ENCODE measurements at places on chromosomes 1 and 21.

- no peak for DNase-seq
- H3K27me3 ChIP-seq = no peaks in the 10 kb centered on the region
- H3K36me3 ChIP-seq = no peaks in the 10 kb centered on the region
- H3K4me3 ChIP-seq = no peak overlapping the region
These were observed 134.3 kb downstream of the PLPP3 start for GRCh38 chr1:56444960-56445646.

DNA sequence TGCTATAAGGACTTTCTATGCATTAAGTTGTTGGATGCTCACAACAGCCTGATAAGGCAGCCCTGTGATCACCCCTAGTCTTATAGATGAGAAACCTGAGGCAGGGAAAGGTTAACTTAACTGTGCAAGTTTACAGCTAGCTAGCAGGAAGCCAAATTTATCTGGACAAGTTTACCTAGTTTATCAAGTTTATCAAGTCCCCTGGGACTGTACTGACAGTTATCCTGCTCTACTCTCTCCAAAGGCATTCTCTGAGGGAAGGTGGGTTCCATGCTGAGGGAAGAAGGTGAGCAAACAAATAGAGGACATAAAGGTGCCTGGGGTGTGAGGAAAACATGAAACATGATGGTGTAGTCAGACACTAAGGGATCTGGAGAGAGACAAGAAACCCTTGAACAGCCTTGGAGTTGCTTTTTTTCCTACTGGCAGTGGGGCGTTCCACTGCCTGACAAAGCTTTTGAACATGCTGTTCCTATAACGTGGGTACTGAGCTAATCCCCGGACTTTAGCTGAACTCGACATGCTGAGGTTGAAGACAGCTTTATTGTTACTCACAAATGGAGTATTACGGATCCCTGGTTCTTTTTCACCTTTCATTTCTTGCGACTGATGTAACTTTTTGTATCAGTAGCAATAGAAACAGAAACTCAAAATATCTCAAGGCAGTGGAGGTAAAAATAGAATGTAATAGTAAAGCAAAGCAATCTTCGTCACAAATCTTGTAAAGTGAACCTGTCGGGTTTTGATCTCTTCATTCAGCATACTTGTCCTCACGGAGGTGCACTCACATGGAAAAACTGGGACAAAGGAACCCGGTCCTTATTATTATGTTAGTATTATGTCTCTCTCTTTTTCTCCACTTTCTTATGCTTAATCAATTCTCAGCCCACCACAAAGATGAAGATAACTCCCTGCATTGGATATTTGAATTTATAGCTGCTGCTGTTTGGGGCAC, 42.4 kb upstream of the ESRRG start:
- no peak overlapping the region for H3K27ac ChIP-seq
- H3K36me3 ChIP-seq = no peaks in the 10 kb centered on the region
- H3K4me3 ChIP-seq = no peak overlapping the region
- H3K27me3 ChIP-seq = no peaks in the 10 kb centered on the region
- no peak for DNase-seq

GRCh38 chr1:21264898-21265297, 25.4 kb downstream of the ECE1 start:
- DNase-seq = no peak
- H3K27ac ChIP-seq = no peak overlapping the region
- H3K4me1 ChIP-seq = peaks cover 22% of the 10 kb centered on the region
- no peak overlapping the region for H3K4me3 ChIP-seq

- peaks cover 24% of the 10 kb centered on the region for H3K4me1 ChIP-seq
- H3K36me3 ChIP-seq = no peaks in the 10 kb centered on the region
- no peak for DNase-seq
- no peak overlapping the region for H3K4me3 ChIP-seq
- no peak overlapping the region for H3K27ac ChIP-seq
- no peaks in the 10 kb centered on the region for H3K27me3 ChIP-seq
These were observed 99.3 kb downstream of the PLD5 start for GRCh38 chr1:242425232-242425631.

GRCh38 chr1:24895511-24895910, 34.6 kb downstream of the RUNX3 start:
- no peak overlapping the region for H3K27ac ChIP-seq
- no peaks in the 10 kb centered on the region for H3K4me1 ChIP-seq
- peaks cover 35% of the 10 kb centered on the region for H3K27me3 ChIP-seq
- no peaks in the 10 kb centered on the region for H3K36me3 ChIP-seq
- H3K4me3 ChIP-seq = no peak overlapping the region
- DNase-seq = no peak

- no peaks in the 10 kb centered on the region for H3K4me1 ChIP-seq
- no peak overlapping the region for H3K27ac ChIP-seq
- DNase-seq = no peak
- peak overlapping the region; percentile 76 for H3K4me3 ChIP-seq
These were observed 1.9 kb downstream of the CCT3 start for GRCh38 chr1:156336242-156336641.

GRCh38 chr1:238826891-238827290, 559.5 kb upstream of the CHRM3 start:
- no peak overlapping the region for H3K4me3 ChIP-seq
- DNase-seq = no peak
- no peaks in the 10 kb centered on the region for H3K27me3 ChIP-seq
- no peak overlapping the region for H3K27ac ChIP-seq
- H3K36me3 ChIP-seq = no peaks in the 10 kb centered on the region

- no peaks in the 10 kb centered on the region for H3K36me3 ChIP-seq
- H3K4me3 ChIP-seq = no peak overlapping the region
- DNase-seq = no peak
These were observed 98.6 kb upstream of the EDN2 start for GRCh38 chr1:41582851-41583657.

GRCh38 chr1:25916460-25916859, 10.2 kb upstream of the STMN1 start:
- no peaks in the 10 kb centered on the region for H3K36me3 ChIP-seq
- H3K27me3 ChIP-seq = no peaks in the 10 kb centered on the region
- peaks cover 20% of the 10 kb centered on the region for H3K4me1 ChIP-seq
